ENCODE measurements at places on chromosomes 3 and 15.

- no peak for DNase-seq
Observed at GRCh38 chr3:107846279-107846852, 244.5 kb downstream of the CD47 start.

DNA sequence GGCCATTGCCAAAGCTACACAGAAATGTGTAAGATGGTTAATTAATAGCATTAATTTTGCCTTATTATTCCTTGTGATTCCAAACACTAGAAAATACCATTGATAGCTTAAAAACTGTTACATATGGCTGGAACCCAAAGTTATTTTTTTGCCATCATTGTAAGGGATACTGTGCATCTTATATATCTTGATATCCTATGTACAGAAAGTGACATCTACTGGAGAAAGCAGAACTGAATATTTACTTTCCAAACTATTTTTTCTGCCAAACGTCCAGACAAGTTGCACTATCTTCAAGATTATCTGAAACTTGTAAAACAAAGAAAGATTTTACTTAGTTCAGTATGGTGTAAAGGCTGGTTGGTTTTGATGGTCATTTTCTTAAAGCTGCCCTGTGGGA is 33.3 kb upstream of the MEIS2 start:
- DNase-seq: no peak

- no peak for DNase-seq
Observed at GRCh38 chr15:90205886-90206285, 4.8 kb downstream of the SEMA4B start.

GRCh38 chr3:170179432-170179831 is 2.1 kb downstream of the PHC3 start:
- no peak for DNase-seq

- no peak for DNase-seq
Observed at GRCh38 chr3:124850633-124851032, 36.5 kb downstream of the ITGB5 start.

- no peak for DNase-seq
Observed at GRCh38 chr3:49121132-49121736, 611 bp upstream of the USP19 start.

- DNase-seq: no peak
Observed at GRCh38 chr15:78280319-78281072, 16.1 kb downstream of the DNAJA4 start.

- DNase-seq: no peak
Observed at GRCh38 chr15:74750751-74751150, 2.1 kb downstream of the CYP1A2 start.

- DNase-seq: no peak
Observed at GRCh38 chr3:66490214-66490613, 10.6 kb downstream of the LRIG1 start.

GRCh38 chr15:99895956-99896311 is 162.7 kb upstream of the LYSMD4 start:
- no peak for DNase-seq

GRCh38 chr3:128556907-128557306 is 63.9 kb upstream of the GATA2 start:
- DNase-seq: no peak

GRCh38 chr3:157592769-157593168 is 89.6 kb upstream of the VEPH1 start:
- no peak for DNase-seq

GRCh38 chr3:55658690-55659562 is 171.8 kb upstream of the WNT5A start:
- no peak for DNase-seq

DNA sequence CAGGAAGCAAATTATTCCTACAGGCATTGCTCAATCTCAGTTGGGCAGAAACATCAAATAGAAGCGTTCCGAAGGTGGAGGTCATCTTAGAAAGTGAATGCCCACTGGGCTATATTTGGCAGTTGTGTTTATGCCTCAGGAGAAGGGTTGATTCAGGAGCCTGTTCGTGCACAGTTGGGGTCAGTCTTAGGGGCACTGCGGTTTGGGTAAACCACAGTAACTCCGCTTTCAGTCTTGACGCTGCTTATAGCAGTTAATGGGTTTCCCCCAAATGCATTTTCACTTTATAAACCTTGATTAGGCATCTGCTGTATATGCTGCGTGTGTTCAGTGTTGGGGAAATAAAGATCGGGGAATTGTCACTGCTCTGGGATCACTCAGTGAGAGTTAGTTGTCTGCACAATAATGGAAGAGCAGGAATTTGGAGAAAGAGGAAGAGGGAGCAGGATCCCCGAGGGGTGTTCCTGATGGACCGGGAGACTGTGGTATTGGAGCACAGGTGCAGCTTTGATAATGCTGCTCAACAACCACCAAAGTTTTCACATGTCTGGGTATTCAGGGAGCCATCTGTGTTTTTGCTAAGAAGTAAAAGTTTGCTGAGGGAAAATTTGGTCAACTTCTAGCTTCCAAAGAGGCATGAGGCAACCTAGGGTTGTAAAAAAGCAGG is 124.3 kb upstream of the EIF1B start:
- no peak for DNase-seq

GRCh38 chr3:107271787-107272387 is 105.4 kb upstream of the CCDC54 start:
- no peak for DNase-seq

- DNase-seq: no peak
Observed at GRCh38 chr15:48433226-48433886, 102.1 kb downstream of the DUT start.

DNA sequence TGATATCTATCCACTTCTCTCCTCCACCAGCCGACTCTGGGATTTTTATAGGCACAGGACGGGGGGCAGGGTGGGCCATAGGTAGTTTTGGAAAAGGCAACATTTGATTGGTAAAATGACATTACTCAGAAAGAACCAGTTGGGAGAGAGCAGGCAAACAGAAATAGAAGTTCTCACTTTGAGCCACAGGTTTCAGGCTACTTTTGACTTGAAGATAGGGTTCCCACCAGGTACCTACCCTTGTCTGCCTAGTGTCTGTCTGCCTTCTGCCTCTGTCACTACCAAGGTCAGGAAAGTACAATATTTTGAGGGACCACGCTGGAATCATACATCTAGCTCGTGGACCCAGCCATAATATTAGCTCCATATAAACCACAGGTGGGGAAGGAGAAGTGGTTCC is 412.9 kb upstream of the GRM7 start:
- DNase-seq: no peak

GRCh38 chr3:183287301-183287971 is 34.4 kb downstream of the B3GNT5 start:
- DNase-seq: no peak

GRCh38 chr3:39449796-39450195 is 17.7 kb upstream of the MOBP start:
- DNase-seq: no peak

DNA sequence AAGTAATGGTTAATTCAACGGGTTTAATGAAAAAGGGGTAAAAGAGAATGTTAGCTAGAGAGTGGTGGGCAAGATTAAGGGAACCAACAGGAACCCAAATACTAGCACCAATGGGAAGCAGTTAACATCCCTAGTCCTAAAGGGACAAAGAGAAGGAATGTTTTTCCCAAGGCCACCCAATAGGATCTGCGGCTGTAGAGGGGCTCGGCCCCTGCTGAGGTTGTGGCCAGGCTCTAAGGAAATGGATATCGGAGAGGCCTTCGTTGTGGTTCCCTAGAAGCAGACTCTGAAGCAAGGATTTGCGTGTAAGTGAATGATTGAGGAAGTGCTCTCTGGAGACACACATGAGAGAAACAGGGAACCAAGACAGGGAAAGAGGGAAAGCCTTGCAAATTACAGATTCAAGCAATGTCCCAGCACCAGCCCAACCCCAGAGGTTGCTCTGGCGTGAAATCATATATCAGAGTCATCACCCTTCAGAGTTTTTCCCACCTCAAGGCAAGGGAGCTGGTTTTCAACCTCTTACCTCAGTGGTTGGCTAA is 83.6 kb upstream of the TNIK start:
- DNase-seq: no peak

DNA sequence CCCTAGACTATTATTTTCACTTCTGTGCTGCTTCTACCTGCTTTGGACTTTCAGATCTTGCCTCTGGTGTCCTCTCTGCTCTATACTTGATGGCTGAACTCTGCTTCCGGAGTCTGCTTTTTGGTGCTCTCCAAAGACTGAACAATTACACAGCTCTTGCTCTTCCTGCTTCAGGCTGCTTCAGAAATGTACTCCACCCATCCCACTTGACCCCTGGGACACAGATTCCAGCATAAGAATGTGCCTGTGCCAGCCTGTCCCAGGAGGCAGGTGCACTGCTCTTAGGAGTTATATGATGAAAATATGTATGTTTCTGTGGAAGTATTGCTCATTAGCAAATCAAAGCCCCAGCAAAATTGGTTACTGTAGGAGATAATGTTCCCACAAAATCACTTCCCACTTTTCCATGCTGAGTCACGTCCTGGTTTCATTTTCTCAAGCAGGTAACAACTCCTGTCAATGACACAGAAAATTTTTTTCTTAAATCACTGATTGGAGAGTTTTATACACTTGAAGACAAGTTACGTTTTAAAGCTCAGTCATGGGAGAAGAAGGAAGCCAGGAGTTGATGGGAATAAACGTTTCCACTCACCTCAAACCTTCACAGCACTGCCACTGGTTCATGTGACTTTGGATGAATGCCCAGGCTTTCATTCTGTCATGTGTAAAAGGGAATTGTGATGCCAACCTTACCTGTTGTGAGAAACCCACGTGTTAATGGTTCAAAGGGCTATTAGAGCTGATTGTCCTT is 239.4 kb upstream of the ZPLD1 start:
- DNase-seq: no peak

DNA sequence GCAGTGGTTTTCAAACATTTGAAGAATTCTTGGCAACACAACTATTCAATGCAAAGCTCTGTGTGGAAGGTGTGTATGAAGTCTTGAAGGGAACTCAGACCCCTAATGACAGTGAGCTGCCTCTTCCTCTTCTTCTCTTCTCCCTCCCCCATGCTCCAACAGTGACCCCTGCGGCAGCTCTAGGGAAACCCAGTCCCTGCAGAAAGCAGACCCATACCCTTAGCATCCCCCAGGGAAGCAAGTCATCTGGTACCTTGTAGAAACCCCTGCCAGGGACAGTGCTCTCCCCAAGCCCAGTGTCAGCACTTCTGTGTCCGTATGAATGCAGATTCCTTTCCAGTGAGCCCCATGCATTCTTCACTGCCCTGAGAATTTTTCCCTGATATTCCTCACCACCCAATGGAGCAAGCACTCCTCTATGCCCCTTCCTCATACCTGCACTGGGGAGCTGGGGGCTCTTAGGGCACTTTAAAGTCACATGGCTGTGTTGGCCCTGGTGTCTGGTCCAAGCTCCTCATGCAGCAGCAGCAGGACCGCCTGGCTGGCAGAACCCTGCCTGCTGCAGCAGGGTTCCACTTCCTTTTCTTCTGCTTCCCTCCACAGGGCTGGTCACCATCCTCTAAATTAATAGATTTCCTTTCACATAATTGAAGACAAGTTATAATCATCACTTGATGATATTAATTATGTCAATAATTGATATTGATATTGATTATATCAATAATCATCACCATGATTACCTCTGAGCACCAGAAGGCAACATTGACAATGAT is 442.5 kb downstream of the EPHB1 start:
- DNase-seq: no peak

DNA sequence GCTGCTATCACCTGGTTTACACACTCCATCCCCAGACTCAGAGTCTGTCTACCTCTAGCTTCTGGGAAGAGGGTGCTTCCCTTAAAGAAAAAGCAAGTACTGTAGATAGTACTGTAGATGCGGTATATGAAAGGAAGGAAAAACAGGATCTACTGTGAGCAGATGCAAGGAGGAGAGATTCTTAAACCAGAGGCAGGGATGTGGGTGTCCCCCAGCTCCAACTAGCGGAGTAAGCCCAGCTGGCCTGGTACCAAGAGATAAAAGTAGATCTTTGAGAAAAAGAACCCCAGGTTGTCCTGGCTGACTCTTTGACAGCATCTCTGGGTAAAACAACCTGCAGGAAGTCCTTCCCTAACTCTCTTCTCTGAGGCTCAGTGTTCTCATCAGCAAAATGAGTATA is 523.7 kb upstream of the PROK2 start:
- DNase-seq: no peak

GRCh38 chr3:189308608-189309007 is 136.8 kb downstream of the TPRG1 start:
- no peak for DNase-seq

DNA sequence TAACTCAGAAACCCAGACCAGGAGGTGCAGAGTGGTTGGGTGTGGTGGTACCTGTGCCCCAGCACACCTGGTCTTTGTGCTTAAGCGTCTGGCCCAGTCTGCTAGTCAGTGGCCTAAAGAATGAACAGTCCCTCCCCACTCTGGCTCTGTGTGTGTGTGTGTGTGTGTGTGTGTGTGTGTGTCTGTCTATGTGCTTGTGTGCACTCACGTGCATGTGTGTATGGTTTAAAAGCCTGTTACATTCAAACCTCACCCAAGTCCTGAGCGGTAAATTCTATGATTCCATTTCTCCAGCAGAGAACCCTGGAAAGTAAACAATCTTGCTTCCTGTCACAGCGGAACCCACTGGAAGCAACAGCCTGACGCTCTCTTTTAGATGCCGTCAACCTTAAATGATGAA is 34.2 kb downstream of the EDEM1 start:
- no peak for DNase-seq

DNA sequence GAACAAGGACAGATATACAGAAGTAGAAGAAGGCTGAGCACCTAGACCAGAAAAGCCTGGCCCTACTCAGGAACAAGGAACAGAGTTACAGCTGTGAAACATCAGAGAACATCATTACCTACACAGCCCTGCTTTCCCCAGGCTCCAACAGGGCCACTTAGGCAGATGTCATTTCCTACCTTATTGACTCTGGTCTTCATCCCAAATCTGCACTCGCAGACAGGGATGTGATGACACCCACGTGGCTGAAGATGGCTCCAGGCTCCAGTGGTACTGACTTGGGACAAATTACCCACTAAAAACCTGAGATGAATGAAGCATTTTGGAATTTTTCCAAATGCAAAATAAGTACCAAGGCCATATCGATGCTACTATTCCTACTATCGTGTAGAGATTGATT is 18.0 kb upstream of the SSUH2 start:
- DNase-seq: no peak

GRCh38 chr3:182937293-182938051 is 42.9 kb downstream of the DCUN1D1 start:
- DNase-seq: no peak

DNA sequence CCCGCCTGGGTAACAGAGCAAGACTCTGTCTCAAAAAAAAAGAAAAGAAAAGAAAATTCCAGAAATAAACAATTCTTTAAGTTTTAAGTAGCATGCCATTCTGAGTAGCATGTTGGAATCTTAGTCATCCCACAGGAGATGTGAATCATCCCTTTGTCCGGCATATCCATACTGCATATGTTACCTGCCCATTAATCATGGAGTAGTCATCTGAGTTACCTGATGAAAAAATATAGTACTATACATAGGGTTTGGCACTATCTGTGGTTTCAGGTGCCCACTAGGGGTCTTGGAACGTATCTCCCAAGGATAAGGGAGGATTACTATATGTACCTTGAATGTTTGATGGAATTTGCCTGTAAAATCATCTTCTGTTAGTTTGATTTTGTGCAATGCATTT is 6.3 kb upstream of the CCR4 start:
- DNase-seq: no peak
